ENCODE measurements at places on chromosomes 5 and 9.

DNA sequence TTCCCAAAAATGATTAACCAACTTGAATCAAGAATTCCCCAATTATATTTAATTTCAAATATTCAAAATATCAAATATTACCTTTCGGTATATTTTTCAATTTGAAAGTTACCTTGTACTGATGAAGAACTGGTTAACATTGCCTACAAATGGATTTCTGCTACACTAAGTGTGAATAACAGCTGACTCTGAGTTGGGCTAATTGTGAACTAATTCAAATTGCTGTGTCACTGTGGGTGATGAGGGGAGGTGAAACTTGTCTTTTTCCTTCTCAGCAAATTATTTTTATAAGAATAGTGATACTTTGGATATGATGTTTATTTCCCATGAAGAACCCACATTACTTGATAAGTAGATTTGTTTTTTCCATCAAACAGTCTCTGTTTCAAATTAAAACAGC, 103.4 kb upstream of the RPS23 start:
- DNase-seq: no peak

DNA sequence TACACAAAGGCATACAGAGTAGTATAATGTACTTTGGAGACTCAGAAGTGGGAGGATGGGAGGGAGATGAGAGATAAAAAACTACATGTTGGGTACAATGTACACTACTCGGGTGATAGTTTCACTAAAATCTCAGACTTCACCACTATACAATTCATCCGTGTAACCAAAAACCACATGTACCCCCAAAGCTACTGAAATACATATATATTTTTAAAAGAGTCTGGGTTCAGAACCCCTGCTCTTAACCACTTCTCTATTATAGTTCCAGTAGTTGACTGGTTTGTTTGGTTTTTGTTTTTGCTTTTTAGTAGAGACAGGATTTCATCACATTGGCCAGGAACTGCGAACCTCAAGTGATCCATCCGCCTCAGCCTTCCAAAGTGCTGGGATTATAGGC, 22.6 kb downstream of the SGTB start:
- DNase-seq: no peak

DNA sequence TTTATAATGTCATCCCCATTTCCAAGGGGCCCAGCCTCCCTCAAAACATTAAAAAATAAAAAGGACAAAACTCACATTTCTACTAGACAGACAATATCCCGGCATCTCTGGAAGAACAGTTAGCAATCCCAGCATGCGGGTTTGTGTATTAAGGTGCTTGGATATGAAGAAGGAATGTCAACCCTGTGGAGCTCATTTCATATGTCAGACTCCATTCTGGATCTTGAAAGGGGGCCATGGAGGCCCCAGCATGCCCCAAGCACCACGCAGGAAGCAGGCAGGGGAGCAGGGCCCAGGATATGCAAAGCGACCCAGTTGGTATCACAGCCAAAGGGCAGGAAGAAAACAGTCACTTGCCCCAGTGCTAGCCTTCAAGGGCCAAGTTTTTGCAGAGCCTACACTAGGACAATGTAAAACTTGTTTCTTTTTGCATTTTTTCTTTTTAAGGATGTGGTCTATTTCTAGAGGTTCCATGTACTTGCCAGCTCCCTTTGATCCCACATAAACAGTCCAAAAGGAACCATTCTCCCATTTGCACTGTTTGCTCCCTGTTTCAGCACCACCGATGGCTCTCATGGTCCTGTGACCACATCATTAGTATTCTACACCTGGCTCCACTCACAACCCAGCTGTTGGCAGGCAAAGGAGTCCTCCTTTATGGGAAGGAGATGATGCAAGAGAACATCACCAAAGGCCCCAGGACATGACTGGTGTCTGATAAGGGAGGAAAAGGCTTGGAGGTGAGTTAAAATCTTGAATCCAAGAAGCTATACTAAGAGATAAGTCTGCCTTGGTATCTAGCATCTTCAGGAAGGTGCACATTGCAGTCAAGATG, 58.3 kb downstream of the FGF1 start:
- no peak for DNase-seq

GRCh38 chr9:75132244-75132643, 43.9 kb downstream of the OSTF1 start:
- no peak for DNase-seq

DNA sequence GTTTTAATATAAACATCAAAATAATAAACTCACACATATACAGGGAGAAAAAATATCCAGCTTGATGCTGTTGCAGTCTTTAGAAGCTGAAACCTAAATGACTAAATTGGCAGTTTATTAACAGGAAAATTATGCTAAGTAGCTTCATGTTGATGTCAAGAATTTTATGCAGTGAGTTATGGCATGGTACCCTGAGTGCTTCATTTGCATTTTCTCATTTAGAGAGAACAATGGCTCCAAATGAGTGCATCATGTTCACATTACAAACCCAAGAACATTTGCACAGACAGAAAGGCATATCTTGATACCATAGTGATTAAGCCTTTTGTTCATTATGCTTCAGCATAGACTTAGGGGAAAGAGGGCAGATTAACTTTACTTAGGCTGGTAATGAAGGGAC, 102.9 kb upstream of the FSTL4 start:
- no peak for DNase-seq

Data from progenitor cell of endocrine pancreas (in vitro differentiated cells).